Inflammatory macrophage treated with lipopolysaccharide for 4 hours (primary cell): ENCODE measurements at places on chromosomes 7 and 10.

- peak; percentile 91 for DNase-seq
Measured at GRCh38 chr10:89241486-89242344, 9.9 kb downstream of the LIPA start.

DNA sequence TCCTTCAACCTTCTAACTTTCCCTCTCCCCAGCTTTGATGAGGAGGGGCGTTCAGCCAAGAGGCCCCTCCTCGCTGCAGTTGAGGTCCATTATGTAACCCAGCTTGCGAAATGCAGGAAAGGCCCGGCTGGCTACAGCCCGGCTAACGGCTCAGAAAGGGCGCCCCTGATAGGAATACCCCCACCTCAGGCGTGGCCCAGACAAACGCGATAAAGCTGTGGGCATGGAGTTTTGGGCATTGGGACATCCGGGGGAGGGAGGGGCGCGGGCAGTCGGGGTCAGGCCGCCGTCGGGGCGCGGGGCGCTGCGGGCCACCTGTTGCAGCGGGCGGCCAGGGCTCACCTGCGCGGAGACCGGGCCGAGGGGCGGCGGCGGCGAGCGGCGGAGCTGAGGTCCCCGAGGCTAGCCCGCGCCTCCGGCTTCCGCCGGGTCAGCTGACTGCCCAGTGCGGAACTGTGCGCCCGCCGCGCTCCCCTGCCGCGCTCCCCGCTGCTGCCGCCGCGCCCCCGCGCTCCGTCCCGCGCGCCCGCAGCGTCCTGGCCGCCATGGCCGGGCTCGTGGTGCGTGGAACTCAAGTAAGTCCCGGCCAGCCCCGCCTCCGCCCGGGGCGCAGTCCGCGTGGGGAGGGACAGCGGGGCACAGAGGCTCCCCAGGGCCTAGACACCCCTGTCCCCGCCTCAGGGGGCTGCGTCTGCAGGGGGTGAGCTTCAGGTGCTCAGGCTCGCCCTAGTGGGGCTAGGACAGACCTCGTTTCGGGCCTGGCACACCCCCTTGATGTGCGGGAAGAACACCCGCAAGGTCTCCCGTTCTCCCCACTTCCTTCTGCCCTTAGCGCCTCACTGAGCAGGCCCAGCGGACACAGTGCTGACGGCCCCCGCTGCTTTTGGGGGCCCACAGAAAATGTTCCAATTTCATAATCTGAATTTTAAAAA, at the start of gene LRMDA:
LRMDA (plus strand) TSS at position 445 of the 932 bp plus-strand sequence.
- DNase-seq: peak; percentile 66

DNA sequence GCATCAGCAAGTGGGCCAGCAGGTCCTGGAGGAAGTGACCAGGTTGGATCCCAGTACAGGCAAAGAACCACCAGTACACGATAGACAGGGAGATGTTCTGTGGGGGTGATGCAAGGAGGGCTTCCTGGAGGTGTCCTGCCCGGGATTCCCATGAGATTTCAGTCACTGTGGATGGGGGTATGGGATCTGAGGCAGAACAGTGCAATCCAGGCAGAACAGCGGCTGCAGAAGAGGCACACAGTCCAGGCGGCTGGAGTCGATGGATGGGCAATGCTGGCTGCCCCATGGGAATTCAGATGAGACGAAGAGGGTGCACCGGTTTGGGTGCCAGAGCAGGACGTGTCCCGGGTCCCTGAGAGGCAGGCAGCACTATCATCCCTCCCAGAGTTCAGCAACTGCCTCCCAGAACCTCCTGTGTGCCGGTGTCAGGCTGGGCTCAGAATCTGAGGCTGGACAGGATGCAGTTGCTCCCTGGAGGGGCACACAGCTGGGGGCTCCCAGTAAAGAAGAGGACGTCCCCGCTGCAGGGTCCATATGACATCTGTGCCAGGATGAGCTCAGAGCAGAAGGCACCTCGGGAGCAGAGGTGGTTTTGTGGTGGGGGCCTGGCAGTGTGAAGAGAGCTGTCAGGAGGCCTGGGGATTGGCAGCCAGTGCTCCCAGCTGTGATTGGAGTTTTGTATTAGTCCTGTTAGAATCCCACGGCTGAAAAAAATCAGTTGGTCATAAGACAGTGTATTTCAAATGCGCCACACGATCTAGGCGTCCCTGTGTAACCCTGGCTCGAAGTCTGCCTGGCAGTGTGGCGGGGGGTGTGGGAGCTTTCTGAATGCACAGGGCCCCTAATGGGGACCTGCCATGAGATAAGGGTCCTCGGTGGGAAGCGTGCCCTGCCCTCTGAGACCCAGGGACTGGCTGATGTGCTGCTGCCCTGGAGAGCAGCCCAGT, 3.2 kb downstream of the KNDC1 start:
- DNase-seq: no peak

DNA sequence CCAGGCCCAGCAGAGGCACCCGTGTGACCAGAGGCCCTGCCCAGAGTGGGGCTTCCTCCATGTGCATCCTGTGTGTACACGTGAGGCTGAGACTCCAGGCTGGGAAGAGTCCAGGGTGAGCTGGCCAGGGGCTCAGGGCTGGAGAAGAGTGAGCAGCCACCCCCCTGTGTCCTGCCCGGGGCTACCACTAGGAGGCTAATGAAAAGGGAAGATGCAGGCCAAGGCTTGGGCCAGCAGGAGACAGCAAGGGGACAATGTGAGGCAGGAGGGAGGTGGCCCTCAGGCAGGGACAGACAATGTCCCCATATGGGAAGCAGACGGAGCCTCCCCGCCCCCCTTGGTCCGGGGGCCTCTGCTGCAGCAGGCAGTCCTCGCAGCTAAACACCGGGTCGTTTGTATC, 102.0 kb downstream of the HIF1AN start:
- DNase-seq: peak; percentile 21

DNA sequence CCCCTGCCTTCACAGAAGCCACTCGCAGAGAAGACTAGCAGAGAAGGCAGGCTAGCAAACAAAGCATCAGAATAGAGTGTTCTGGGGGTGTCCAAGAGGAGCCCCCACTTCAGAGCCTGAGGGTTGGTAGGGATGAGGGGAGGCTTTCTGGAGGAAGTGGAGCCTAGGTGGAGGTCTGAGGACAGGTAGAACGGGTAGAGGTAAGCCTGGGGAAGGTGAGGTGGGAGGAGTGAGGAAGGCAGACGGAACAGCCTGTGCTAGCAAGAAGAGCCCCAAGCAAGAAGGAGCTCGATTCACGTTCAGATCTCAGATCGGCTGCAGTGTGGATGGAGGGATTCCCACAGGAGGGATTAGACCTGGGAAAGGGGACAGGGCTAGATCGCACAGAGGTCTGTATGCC, 66.0 kb upstream of the DUSP5 start:
- DNase-seq: no peak

GRCh38 chr7:128735436-128735835, 3.7 kb upstream of the CALU start:
- peak; percentile 59 for DNase-seq

DNA sequence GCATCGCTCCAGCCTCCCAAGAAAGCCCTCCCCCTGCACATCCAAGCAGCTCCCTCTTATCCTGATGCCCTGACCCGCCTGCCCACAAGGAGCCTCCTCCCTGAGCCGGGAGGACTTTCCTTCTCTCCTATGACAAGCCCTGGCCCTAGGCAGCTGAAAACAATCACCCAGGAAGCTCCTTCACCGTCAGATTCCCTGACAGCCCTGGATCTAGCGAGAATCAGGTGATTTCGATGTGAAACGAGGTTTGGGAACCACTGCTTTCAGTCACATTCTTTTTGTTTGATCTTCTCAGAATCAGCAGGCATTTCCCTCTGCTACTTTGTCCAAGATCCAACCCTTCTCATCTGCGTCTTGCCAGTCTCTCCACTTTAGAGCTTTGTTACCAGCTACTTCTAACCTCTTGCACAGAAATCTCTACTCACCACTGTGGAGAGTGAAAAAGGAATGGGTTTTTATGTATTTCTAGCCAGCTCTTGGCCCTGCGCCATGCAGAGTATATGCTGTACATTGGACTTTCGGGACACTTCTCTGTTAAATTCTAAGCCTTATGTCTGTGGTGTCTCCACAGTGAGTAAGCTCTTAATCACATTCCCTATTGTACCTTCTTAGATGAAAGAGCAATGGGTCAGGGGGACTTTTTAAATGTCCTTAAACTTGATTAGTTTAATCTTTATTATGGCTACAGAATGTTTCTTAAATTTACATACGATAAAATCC, 253.2 kb upstream of the C7orf33 start:
- no peak for DNase-seq

DNA sequence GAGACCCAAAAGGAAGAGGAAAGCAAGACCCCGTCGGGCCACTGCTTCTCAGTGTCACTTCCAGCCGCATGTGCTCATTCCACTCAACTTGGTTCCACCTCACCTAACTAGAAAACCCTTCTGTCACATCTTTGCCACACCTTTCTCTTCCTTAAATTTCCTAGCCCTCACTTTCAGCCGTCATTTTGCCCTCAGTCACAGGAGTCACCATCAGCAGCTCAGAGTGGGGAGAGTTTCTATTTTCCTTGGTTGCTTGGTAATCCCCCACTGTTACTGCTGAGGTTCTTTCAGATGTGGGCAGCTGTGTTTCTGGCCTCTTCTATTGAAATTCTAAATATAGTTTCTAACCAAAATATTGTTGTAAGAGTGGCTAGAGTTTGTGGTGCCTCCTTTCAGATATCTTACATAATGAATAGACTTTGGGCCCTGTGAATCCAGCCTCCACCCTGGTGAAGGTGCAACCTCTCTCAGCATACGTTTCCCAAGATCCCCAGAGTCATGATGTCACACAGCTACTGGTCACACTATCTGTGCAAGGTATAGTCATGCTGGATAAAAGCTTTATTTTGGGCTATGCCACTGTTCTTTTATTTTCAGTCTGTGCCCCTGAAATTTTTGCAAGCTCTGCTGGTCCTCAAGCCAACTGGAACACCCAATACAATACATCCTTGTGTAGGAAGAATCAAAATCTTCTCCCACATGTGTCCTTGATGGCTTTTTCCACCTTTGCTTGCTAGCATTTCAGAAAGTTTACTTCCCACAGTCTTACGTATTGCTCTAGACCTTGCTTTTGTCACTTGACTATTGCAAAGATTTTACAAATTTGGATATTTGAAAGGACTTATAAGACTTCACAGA, 9.2 kb downstream of the AGBL3 start:
- DNase-seq: no peak

- no peak for DNase-seq
Measured at GRCh38 chr10:44969854-44970253, 8.8 kb downstream of the DEPP1 start.

- DNase-seq: peak; percentile 84
Measured at GRCh38 chr10:63256009-63256773, 123.1 kb downstream of the NRBF2 start.

GRCh38 chr7:20219062-20219445, 1.9 kb upstream of the MACC1 start:
- DNase-seq: no peak

GRCh38 chr10:79184145-79184625, 115.4 kb downstream of the ZMIZ1 start:
- no peak for DNase-seq

DNA sequence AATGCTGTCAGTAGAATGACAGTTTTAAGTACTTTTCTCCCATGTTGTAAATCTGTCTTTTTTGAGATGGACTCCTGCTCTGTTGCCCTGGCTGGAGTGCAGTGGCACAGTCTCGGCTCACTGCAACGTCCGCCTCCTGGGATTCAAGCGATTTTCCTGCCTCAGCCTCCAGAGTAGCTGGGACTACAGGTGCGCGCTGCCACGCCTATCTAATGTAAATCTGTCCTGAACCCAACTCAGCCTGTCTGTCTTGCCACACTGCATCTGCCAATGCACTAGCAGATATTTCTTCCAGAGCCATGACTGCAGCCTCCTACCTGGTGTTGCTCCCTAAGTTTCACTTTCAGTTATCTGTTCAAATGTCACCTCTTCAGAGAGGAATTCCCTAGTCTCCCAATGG, 264.1 kb downstream of the PHF14 start:
- DNase-seq: no peak

GRCh38 chr7:137628216-137628615, 218.6 kb downstream of the DGKI start:
- DNase-seq: no peak

DNA sequence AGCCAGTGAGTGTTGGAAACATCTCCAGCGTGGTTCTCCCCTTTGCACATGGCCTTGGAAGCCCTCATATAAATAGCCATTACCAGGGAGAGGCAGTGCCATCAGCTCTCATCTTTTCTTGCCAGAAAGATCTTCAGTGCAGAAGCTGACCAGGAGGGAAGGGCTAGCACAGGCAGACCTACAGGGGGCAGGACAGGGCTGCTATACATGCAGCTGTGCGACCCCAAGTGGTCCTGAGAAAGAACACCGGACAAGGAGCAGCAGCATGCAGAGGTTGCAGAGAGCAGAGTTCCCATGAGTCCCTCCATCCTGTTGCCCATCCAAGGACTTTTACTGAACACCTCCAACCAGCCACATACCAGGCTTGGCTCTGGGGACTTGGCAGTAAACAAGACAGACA, 17.1 kb downstream of the GRID1 start:
- peak; percentile 12 for DNase-seq

GRCh38 chr10:94307046-94307615, 55.6 kb downstream of the NOC3L start:
- DNase-seq: no peak

GRCh38 chr10:95535526-95535925, 25.6 kb downstream of the SORBS1 start:
- no peak for DNase-seq

- DNase-seq: no peak
Measured at GRCh38 chr7:74684921-74685320, 27.4 kb downstream of the GTF2I start.

DNA sequence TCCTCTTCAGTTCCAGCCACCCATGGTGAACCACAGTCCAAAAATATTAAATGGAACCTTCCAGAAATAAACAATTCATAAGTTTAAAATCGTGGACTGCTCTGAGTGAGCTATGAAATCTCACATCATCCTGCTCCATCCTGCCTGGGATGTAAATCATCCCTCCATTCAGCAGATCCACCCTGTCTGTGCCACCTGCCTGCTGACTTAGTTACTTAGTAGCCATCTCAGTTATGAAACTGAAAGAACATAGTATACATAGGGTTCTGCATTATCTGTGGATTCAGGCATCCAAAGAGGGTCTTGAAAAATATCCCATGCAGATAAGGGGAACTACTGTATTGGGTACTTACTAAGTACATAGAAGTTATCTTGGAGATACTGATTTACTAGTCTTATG, 89.0 kb downstream of the ST8SIA6 start:
- DNase-seq: no peak

DNA sequence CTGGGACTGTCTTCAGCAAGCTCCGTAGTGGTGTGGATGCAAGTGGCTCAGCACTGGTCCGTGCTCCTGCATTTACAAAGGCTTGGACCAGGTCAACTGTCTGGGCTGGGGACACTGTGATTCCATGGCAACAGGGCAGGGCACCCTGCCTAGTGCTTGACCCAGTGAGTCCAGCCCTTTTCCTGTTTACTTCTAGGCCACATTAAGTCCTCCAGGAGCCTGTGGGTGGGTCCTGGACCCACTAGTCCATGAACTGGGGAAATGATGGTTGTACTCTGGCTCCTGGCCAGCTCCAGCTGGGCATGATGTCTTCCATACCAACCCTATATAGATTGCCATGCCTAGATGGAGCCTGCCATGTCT, 152.0 kb downstream of the RPS24 start:
- no peak for DNase-seq

DNA sequence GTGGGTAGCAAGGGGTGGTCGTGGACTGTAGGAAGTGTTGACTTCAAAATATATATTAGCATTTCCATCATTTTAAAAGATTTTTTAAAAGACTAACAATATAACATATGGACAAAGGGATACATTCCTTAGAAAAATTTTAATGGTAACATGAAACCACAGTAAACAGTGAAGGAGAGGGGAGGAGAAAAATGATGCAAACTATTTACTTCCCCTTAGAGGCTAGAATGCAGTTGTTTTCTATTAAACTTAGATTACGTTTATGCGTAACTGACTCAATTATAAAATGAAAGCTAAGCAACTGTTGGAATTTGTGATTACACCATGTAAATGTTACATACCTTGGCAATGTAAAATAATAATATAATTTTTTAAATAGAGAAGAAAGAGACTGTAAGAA, 41.3 kb downstream of the CALD1 start:
- DNase-seq: no peak
